ENCODE measurements at places on chromosomes 13 and 19. TPM values are rescaled to one million over a fixed set of nuclear protein-coding genes. Genes with fewer than 3 reads are reported as not detected.

Gene SMIM24
- total RNA-seq = 0.42 TPM

Gene DHDH
- not detected for total RNA-seq

Gene ZIM2
- not detected for total RNA-seq

Gene DCT
- total RNA-seq = 0.28 TPM

Gene PLIN4
- total RNA-seq = not detected

Gene CNN1
- total RNA-seq = not detected

Gene EXOC3L2
- total RNA-seq = not detected

Gene LHB
- total RNA-seq = not detected

Gene PRTN3
- total RNA-seq = 0.36 TPM

Gene MBD3L3
- total RNA-seq = not detected

Gene CD209
- 0.10 TPM for total RNA-seq

Gene ZNF177
- 1.5 TPM for total RNA-seq

Gene TTC9B
- not detected for total RNA-seq

Gene ITGBL1
- not detected for total RNA-seq

Gene CYP2A6
- not detected for total RNA-seq

Gene RCBTB1
- 19.7 TPM for total RNA-seq

Gene ZNF552
- total RNA-seq = 13.0 TPM

DNA sequence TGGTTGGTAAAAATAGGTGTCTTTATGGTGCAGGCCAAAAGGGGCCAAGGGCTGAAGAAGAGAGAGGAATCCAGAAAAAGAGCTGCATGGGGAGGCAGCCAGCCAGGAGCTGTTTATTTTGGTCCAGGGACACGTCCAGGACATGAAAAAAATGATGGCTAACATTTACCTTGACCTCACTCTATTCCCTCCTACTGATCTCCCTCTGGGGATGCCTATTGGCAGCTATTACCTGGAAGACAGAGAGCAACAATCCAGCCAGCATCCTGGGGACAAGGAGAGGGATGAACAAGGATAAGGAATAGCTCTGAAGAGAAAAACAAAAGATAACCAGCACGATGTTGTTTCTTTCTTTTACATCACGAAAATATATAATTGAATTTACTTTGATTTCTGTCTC is 1599.6 kb downstream of the SLITRK5 start:
- H3K27me3 ChIP-seq = no peaks in the 10 kb centered on the region
- H3K36me3 ChIP-seq = no peaks in the 10 kb centered on the region
- no peaks in the 10 kb centered on the region for H3K4me1 ChIP-seq
- no peak overlapping the region for H3K27ac ChIP-seq
- no peak overlapping the region for H3K4me3 ChIP-seq

GRCh38 chr13:25585000-25585399 is 213.2 kb downstream of the ATP8A2 start:
- H3K27ac ChIP-seq = no peak overlapping the region
- H3K4me1 ChIP-seq = no peaks in the 10 kb centered on the region
- no peaks in the 10 kb centered on the region for H3K36me3 ChIP-seq
- H3K4me3 ChIP-seq = no peak overlapping the region

DNA sequence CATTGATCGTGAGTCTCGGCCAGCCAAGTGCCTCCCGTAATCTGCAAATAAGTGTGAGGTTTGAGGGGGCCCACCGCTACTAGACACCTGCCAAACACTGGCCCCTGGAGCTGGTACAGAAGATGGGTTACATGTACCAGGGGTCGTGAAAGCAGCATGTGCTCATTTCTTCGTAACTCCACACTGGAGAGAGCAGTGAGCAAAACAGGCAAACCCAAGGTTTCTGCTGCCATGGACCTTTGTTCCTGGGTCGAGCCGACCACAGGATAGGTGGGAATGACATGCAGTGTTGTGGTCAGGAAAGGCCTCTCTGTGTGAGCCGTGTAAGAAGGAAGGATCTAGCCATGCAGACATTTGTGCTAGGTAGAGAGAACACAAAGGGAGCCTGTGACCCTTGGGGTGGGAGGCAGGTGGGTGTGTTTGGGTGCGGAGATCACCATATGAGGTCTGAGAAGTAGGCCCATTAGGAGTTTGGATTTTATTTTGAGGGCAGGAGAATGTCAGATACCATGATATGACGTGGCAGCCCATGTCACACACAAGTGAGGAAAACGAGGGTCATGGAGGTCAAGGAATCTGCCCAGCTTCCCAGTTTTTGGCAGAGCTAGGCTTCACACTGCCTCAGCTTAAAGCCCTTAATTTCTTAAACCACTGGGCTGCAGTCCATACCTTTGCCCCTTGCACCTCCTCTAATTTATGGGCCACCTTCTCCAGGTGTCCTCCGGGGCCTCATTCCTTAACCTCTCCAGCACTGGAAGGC is 919 bp downstream of the GTF3A start:
- peak; percentile 25 for DNase-seq
- peak overlapping the region; percentile 73 for H3K4me3 ChIP-seq
- peak overlapping the region; percentile 88 for H3K27ac ChIP-seq
- H3K36me3 ChIP-seq = peaks cover 27% of the 10 kb centered on the region
- no peaks in the 10 kb centered on the region for H3K27me3 ChIP-seq

- no peak for DNase-seq
- H3K4me1 ChIP-seq = peaks cover 19% of the 10 kb centered on the region
- H3K27me3 ChIP-seq = no peaks in the 10 kb centered on the region
Measured at GRCh38 chr19:17242431-17243208, 3.1 kb downstream of the NR2F6 start.

DNA sequence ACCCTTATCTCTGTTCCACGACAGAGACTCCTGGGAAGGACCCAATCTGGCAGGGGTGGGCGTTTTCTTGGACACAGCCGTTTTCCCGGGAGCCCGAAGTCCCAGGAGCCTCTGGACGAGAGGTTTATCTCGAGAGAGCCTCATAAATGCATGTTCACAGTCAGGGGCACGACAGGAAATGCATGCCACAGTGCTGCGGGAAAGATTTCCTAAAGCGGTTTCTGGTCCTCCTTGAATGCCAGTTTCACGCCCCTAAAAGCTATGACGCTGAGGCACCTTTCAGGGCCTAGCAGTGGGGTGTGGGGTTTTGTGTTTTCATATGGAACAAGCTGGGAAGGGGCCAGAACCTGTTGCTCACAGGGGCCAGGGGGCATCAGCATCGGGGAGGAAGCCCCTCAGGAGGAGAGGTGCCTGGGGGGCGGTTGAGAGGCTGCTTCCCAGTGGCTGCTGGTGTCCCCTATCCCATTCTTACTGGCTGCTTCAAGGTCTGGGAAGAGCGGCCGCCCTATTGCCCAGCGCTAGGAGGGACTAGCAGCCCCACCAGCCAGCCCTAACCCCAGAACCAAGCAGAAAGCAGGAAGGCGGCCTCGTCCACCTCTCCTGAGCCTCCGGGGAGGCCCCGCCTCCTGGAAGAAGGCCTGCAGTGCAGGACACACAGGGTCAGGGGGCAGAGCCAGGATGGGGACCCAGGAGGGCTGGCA is 157.0 kb downstream of the KDM4B start:
- peaks cover 71% of the 10 kb centered on the region for H3K4me1 ChIP-seq
- no peak overlapping the region for H3K4me3 ChIP-seq
- H3K27ac ChIP-seq = peak overlapping the region; percentile 89
- H3K36me3 ChIP-seq = no peaks in the 10 kb centered on the region
- H3K27me3 ChIP-seq = no peaks in the 10 kb centered on the region
- DNase-seq = no peak

DNA sequence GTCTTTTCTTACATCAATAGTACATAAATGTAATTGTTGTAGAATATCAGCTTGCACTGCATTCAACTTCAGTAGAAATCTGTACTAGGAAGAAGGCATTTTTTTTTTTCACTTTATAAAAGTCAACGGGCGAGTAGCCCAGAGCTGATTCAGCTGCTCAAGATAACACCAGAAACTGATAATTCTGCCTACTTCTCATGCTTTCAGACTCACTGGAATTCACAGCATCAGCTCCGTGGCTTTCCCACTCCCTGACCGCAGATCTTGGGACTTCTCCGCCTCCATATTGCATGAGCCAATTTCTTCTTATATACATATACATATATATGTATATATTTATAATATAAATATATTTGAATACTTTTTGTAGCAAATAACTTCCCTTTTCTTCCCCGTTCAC is 263.1 kb upstream of the RXFP2 start:
- no peak overlapping the region for H3K4me3 ChIP-seq
- DNase-seq = no peak
- H3K27me3 ChIP-seq = no peaks in the 10 kb centered on the region
- no peak overlapping the region for H3K27ac ChIP-seq
- H3K4me1 ChIP-seq = no peaks in the 10 kb centered on the region
- H3K36me3 ChIP-seq = no peaks in the 10 kb centered on the region

GRCh38 chr13:100213576-100213975 is 124.7 kb downstream of the PCCA start:
- no peak for DNase-seq
- no peak overlapping the region for H3K4me3 ChIP-seq
- no peaks in the 10 kb centered on the region for H3K27me3 ChIP-seq
- H3K27ac ChIP-seq = no peak overlapping the region

DNA sequence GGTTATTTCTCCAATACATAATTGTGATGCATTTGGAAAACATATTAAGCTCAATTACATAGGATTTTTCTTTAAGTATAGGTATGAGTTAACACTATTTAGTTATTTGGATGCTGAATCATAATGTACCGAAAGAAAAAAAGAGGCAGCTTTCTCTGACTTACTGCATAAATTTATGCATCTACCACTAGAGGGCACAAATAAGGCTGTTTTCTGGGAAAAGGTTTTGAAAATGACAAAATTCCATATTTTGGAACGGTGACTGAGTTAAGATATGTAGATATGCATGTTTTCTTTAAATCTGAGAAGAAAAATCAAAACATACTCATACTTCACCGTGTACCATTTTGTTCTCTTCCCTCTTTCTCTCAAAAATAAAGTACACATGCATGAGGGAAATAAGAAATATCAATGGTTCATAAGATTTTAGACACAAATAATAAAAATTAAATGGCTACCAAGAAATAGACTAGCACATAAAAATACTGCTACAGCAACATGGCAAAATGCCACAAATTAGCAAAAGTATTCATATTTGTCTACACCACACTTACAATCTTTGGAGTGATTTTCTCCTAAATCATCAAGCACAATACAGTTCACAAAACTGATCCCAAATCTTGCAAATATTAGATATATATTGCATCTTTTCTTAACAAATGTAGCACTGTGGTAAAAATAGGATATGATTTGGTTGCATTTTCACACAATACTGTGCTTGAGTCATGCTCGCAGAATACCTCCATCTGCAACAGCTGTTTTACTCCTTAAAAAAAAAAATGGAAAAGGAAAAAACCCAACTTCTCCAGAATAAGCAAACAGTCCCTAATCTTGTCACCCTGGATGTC is 260.0 kb downstream of the FGF14 start:
- no peaks in the 10 kb centered on the region for H3K4me1 ChIP-seq
- no peak for DNase-seq
- H3K36me3 ChIP-seq = no peaks in the 10 kb centered on the region

GRCh38 chr19:14063105-14063504 is 1.2 kb upstream of the PALM3 start:
- DNase-seq = no peak
- peaks cover 15% of the 10 kb centered on the region for H3K27me3 ChIP-seq
- no peak overlapping the region for H3K4me3 ChIP-seq
- no peak overlapping the region for H3K27ac ChIP-seq
- H3K36me3 ChIP-seq = no peaks in the 10 kb centered on the region

- no peak for DNase-seq
- no peaks in the 10 kb centered on the region for H3K36me3 ChIP-seq
- H3K4me1 ChIP-seq = no peaks in the 10 kb centered on the region
- no peaks in the 10 kb centered on the region for H3K27me3 ChIP-seq
- no peak overlapping the region for H3K4me3 ChIP-seq
Measured at GRCh38 chr13:54165581-54166215, 1137.1 kb downstream of the OLFM4 start.

GRCh38 chr19:1063909-1064660 is 2.9 kb upstream of the ARHGAP45 start:
- DNase-seq = no peak
- H3K27ac ChIP-seq = no peak overlapping the region
- no peak overlapping the region for H3K4me3 ChIP-seq
- peaks cover 46% of the 10 kb centered on the region for H3K4me1 ChIP-seq

- peaks cover 4% of the 10 kb centered on the region for H3K4me1 ChIP-seq
- H3K36me3 ChIP-seq = no peaks in the 10 kb centered on the region
- no peak overlapping the region for H3K4me3 ChIP-seq
- H3K27ac ChIP-seq = no peak overlapping the region
- no peak for DNase-seq
- H3K27me3 ChIP-seq = no peaks in the 10 kb centered on the region
Measured at GRCh38 chr19:30888937-30889336, 460.3 kb downstream of the TSHZ3 start.

- no peaks in the 10 kb centered on the region for H3K4me1 ChIP-seq
- no peak for DNase-seq
- H3K27ac ChIP-seq = no peak overlapping the region
- H3K36me3 ChIP-seq = no peaks in the 10 kb centered on the region
- H3K4me3 ChIP-seq = no peak overlapping the region
Measured at GRCh38 chr19:13066933-13067807, 35.5 kb downstream of the LYL1 start.

DNA sequence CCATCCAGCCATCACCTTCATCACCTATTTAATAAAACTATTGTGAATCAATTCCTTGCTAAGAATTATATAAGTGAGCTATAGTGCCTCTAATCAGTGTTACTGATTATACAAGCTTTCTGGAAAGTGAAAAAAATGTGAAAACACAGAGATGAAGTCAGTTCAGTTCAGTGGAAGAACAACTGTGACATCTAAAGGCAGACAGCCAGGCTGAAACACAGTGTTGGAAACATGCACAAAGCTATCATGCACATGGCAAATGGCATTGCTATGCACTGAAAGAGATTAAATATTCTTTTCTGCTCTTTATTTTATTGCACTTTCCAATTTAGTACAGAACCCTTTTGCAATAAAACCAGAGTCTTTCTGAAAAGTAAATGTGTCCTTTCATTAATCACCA is 294.0 kb downstream of the RBM26 start:
- H3K4me1 ChIP-seq = no peaks in the 10 kb centered on the region
- no peak overlapping the region for H3K27ac ChIP-seq
- no peaks in the 10 kb centered on the region for H3K27me3 ChIP-seq
- no peak overlapping the region for H3K4me3 ChIP-seq
- DNase-seq = no peak

- no peak for DNase-seq
- H3K36me3 ChIP-seq = no peaks in the 10 kb centered on the region
- H3K4me1 ChIP-seq = no peaks in the 10 kb centered on the region
- no peak overlapping the region for H3K4me3 ChIP-seq
- no peak overlapping the region for H3K27ac ChIP-seq
Measured at GRCh38 chr13:112345826-112346172, 30.4 kb upstream of the SPACA7 start.

DNA sequence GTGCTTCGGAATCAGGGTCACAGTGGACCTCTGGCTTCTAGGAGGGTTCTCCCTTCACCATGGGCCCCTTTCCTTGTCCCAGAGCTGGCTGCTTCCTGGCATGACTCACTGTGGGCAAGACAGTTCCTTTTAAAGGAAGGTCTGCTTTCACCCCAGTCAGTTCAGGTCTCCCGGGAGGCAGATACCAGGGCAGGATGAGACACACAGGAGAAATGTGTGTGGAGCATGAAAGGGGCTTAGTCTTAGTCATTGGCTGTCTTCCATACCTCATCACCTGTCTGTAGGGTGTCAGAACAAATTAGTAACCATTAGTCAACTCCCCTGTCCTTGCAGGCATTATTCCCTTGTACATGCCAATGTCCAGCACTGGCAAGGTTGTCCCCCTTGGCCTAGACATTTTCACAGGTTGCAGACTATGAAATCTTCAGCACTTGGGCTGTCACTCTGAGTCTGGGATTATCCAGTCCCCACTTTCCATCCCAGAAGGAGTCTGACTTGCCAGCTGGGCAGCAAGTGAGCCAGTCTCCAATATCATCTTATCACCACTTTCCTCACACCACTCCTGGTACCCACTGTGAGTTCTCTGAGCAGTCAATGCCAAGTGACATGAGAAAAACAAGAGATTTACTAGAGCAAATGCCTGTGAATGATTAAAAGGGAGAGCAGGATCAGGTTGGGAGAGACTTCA is 76.8 kb upstream of the MEDAG start:
- no peak overlapping the region for H3K4me3 ChIP-seq
- DNase-seq = no peak
- H3K27me3 ChIP-seq = no peaks in the 10 kb centered on the region
- no peaks in the 10 kb centered on the region for H3K4me1 ChIP-seq

Measured in natural killer cell (primary cell).